ENCODE measurements at places on chromosomes 5 and 9.

DNA sequence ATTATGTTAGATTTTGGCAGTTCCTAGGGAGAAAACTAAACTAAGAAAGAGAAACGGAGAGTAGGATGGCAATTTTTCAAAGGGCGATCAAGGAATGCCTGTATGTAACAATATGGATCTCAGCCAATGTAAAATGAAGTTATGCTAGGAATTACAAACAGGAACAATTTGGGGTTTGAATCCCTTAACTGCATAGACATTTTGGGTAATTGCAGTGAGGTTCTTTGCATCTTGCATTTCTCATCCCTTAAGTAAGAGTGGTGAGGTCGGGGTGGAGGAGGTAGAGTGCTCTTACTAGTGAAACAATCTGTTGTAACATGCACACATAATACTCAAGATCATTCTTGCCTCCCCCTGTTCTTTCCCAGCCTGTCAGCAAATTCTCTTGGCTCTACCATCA, 137.6 kb downstream of the NPR3 start:
- DNase-seq = no peak

GRCh38 chr5:61263561-61264272, 68.3 kb upstream of the ZSWIM6 start:
- no peak for DNase-seq

- no peak for DNase-seq
Measured at GRCh38 chr5:15322421-15322820, 177.6 kb upstream of the FBXL7 start.

GRCh38 chr5:157469073-157469472, 9.1 kb downstream of the NIPAL4 start:
- no peak for DNase-seq

- DNase-seq = no peak
Measured at GRCh38 chr5:90638878-90639277, 80.3 kb downstream of the ADGRV1 start.

GRCh38 chr5:135693371-135693955, 114.7 kb upstream of the CXCL14 start:
- no peak for DNase-seq

DNA sequence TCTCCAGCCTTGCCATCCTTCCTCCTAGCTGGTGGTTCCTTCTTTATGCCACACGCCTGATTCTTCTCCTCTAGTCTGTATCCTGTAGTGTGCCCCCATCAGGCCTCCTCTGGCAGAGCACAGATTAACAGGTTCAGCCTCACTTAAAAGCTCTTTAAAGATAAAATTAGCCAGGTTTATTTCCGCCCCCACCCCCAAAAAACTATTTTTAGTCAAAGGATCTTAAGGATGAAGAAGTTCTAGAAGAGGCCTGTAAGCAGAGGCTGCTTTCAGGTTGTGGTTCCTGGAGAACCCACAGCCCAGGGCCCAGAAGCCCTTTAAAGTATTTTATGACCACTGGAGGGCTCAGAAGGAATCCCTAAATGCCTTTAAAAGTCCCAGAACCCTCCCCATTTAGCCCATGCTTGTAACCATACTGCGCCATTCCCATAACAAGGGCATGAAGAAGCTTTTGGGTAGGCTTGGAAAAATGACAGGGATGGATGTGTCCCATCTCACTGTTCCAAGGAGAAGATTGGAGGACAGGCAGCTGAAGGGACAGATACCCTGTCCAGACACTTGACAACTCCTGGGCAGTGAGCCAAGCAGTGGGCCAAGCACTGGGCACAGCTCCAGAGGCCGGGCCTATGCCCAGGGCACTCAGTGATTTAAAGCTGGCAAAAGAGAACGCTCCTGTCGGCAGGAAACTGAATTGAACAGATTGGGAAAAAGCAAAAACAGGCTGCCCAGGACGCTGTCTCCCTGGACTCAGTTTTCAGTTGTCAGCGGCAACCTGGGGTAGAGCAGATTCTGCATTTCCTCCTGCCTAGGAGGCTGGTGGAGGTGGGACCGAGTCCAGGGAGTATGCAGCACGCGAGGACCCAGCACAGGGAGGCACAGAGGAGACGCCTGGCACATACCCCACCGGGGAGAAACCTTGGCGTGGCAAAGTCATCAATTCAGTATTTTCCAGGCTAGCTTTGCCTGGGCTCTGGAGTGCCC, 106.3 kb upstream of the SSBP2 start:
- DNase-seq = no peak

- DNase-seq = no peak
Measured at GRCh38 chr5:126189862-126190261, 233.3 kb upstream of the GRAMD2B start.

DNA sequence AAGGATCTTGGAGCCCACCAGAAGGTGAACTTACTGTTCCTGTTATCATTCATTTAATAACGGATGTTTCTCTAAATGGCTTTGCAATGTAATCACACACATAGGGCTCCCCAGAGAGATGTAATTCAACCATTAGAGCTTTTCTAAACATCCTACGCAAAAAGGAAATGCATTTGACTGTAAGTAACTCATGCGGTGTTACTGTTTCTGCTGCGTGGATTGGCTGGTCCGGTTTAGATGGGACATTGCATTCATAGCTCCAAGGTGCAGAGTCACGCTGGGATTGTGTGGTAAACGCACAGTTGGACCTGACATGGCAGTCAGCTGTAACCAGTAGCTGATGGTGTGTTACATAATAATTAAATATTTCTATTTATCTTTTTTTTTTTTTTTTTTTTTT, 185.5 kb upstream of the OTULINL start:
- no peak for DNase-seq

DNA sequence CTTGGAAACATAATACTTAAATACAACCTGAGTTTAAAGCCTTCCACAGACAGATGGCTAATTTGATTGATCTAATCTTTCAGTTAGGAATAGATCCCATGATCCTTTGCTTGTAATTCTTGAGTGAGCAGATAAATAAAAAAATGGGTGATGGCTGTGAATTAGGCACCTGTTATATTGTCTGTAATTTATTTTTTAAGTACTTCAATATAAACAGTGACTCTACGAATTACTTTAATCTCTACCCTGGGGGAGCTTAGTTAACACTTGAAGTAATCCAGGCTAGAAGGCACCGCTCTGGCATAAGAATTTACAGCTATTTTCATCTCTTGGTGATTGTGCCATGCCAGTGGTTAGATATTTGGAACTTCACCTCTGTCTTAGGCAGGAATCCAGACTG, 9.0 kb downstream of the EGFLAM start:
- DNase-seq = no peak

GRCh38 chr5:167451076-167451475, 840.4 kb upstream of the WWC1 start:
- no peak for DNase-seq

DNA sequence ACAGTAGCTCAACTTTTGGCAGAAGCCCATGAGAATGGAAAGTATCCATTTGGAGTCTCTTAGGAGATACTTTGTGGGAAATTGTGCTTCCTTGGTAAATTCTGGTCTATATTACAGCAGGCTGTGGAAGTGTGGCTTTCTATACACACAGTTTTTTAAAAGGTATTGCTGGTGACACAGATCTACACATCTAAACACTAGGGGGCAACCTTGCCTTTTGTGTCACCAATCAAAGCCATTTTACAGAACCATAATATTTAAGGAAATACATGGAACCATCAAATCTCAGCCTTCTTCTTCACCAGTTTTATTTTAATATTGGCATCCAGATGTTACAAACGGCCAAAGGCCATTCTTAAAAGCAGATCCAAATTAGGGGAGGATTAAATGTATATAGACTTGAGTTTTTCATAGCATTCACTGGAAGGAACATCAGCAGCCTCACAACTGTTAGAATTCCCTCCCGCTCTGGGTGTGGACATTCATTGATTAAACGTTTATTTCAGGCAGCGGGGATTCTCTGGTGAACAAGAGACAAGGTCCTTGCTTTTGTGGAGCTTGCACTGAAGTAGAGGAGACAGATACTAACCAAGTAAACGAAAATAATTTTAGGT, 132.4 kb upstream of the EPB41L4A start:
- peak; percentile 17 for DNase-seq

DNA sequence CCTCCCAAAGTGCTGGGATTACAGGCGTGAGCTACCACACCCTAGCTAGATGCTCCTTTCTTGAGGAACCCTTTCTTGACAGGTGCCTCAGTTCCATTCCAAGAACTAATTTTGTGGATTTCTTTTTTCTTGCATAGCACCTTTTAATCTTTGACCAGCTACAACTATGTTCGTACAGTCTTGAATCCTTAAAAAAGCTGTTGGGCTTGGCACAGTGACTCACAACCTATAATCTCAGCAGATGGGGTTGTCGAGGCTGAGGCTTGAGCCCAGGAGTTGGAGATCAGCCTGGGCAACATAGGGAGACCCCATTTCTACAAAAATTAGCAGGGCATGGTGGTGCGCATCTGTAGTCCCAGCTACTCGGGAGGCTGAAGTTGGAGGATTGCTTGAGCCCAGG, 1.3 kb upstream of the ZER1 start:
- DNase-seq = no peak

GRCh38 chr9:132055756-132056155, 23.9 kb downstream of the MED27 start:
- no peak for DNase-seq

DNA sequence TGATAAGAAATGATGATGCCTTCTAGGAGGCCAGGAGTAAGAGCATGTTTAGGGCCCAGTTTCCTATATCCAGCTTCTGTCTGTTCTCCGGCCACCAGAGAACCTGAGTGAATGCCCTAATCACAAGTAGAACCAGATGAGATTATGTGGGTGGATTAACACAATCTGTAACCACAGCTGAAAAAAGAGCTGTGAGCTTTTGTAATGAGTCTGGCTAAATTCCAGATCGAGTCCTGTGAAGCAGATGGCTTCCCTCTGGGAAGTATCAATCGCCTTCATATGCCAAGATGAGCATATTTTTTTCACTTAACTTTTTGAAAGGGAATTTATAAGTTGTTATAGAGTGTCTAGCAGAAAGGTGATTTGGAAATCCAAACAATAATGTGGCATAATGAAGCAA, 99.8 kb downstream of the NNT start:
- no peak for DNase-seq

DNA sequence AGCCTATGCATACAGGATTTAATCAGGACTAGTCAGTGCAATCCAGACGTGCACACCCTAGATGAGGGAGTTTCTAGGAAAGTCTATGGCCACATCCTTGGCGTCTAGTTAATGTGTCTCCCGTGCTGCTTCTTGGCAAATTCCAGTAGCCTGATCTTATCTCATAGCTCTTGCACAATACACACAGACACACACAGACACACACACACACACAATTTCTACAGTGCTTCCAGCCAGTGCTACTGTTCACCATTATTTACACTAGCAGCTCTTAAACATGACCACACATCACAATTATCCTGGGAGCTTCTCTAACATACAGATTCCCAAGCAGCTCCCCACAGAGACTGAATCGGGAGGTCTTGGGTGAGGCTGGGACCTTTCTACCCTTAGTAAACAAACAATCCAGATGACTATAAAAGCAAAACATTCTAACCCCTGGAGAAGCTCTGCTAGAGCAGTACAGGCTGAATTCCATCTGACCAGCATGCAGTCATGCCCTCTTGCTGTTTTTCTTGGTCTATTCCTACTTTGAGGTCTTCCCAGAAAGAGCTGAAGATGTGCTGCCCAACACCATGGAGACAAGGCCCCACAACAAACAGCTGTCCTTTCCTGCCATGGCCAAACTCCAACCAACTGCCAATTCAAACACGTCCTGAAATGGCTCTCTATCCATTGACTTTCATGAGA, 236.6 kb downstream of the DEPDC1B start:
- no peak for DNase-seq

GRCh38 chr5:55173687-55174230, 782 bp upstream of the CDC20B start:
- no peak for DNase-seq

DNA sequence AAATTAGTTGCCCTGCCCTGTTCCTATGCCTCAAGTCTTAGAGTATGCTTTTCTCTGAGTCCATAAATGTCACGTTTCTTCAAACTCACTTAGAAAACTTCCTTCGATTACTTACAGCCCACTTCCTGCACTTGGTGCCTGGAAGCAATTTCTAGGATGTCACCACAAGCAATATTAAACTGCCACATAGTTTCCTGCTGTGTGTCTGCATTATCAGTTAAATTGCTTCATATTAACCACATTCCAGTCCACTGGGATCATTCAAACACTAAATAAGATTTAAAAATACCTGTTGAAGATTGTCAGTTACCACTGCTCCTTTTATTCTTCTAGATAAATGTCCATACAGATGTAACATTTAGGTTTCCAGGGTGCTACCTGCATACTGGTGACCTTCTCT, 4.1 kb downstream of the DENND1A start:
- no peak for DNase-seq

- peak; percentile 18 for DNase-seq
Measured at GRCh38 chr9:89606624-89607311, 2.0 kb downstream of the GADD45G start.

DNA sequence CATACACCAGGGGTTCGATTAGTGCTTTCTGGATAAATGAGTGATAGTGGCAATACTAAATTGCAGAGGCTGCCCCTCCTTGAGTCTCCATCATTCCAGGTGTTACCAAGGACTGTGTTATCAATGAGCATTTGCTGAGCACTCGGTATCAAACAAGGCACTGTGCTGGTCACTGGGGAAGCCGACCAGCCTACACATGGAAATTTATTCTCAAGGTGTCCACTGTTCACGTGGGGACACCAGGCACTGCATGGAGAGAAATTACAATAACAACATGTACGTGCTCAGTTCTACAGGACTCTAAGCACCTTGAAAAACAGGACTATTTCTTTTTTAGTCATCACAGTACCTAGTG, 22.2 kb downstream of the RGS3 start:
- DNase-seq = no peak

GRCh38 chr5:77550406-77550805, 58.3 kb upstream of the WDR41 start:
- no peak for DNase-seq

DNA sequence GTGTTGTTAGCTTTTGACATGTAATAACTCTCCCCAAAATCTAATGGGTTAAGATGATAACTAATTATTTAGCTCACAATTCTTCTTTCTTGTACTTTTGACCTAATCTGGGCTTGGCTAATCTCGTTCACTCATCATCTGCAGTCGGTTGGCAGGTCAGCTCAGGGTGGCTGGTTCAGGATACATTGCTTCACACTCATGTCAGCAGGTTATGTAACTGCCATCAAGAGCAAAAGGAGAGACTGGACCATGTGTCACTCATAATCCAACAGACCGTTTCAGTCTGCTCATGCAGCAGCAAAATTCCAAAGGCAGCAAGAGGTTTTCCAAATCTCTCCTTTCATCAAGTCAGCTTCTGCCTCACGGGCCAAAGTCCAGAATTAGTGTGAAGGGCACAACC, 998.4 kb upstream of the CTNND2 start:
- DNase-seq = no peak

GRCh38 chr5:14039063-14039462, 94.6 kb upstream of the DNAH5 start:
- no peak for DNase-seq

GRCh38 chr5:17157916-17158529, 59.4 kb upstream of the BASP1 start:
- no peak for DNase-seq
